ENCODE measurements at places on chromosomes 3 and 15.

DNA sequence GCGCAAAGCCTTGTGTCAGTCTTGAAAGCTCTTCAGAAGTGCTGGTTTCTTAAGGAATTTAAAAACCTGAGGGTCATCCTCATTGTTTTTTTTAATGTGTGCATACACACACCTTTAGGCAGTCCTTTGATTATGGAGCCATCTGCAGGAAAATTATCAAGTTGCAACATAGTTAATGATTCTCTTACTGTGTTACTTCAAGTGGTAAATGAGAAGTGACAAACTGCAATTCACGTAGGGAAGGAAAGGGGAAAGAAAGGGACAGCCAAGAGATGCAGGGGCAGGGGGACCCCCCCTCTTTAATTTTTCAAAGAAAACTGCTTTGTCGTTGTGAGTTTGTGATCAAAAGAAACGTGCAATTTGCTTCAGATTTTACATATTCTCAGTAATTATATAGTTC, 162.4 kb upstream of the CGNL1 start:
- DNase-seq, result peak; percentile 51

DNA sequence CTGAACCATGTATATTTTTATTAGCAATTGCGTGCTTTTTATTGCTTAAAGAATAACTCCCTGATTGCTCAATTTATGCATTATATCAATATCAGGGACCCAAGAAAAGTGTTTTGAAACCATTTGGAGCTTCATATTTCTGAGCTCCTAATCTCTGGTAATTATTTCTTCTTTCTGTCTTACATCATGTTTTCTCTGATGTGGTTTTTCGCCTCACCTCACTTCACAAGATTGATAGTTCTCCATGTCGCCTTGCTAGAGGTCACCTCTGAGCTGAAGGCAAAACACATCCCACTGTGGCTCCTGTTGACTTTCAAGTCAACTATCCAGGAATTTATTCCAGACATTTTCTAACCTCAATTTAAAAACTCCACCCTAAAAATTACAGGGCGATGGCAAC, 837.4 kb downstream of the CADM2 start:
- no peak for DNase-seq

DNA sequence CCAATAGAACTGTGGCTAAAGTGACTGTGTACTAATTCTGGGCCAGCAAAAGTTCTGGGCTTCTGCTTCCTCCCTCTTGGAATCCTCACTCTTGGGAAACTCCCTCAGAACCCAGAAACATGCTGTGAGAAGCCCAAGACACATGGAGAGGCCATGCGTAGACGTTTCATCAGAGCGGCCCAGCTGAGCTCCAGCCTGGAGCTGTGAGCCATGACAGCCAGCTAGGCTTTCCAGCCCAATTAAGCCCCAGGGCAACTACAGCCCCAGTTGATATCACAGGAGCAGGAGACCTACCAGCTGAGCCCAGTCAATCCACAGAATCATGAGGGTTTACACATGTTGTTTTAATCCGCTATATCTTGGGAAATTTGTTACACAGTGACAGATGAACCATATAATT, 43.6 kb upstream of the CNOT10 start:
- no peak for DNase-seq

DNA sequence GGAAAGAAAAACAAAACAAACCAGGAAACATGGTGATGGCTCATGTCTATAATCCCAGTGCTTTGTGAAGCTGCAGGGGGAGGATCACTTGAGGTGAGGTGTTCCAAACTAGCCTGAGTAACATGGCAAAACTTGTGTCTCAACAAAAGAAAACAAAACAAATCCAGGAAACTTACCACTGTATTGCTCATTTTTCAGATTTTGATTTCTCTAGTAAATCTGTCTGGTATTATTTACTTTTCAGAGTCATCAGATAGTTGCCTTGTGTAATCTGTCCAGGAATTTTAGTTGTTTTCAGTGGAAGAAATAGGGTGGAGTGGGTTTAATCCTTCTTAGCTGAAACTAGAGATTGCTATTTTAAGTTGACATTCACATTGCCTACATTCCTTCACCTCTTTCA, 91.8 kb upstream of the ALCAM start:
- no peak for DNase-seq

GRCh38 chr3:185939721-185940120, 1.9 kb upstream of the TRA2B start:
- DNase-seq, result no peak

GRCh38 chr3:60809857-60810610, 441.2 kb downstream of the FHIT start:
- DNase-seq, result no peak

GRCh38 chr3:30399394-30400181, 206.8 kb upstream of the TGFBR2 start:
- DNase-seq, result no peak

DNA sequence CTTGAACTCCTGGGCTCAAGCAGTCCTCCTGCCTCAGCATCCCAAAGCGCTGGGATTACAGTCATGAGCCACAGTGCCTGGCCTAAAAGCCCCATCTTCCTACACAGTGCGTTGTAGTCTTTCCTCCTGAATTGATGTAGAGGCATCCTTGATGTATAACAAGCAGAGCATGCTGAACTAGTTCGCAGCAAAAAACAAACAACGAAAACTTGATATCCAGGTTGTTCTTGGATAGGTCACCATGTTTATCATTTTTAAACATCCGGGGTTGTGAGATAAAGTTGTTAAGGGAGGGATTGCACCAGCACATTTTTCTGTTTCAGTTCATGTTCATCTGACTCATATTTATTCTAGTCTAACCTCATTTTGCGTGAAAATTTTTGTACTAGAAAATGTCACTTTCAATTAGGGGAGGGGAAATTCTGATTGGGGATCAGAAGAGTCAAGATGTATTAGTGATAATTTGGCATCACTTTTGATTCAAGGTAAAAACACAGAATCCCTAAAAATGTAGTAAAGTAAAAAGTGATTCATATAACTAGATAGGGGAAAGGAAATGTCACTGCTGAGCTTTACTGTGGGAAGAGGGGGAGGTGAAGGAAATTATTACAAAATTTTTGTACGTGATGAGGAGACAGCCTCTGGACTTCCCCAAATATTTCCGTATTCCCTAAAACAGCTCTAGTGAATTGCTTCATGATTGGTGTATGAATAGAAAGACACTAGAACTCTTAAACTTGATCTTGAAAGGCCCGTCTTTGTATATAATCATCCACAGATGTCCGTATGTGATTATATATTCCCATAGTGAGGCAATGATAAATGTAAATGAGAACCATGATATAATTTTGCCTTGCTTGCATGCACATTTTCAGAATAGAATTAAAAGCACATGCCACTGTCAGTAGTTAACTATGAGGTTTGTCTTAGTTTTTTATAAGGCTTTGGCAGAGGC, 22.9 kb downstream of the RAB8B start:
- peak; percentile 55 for DNase-seq

DNA sequence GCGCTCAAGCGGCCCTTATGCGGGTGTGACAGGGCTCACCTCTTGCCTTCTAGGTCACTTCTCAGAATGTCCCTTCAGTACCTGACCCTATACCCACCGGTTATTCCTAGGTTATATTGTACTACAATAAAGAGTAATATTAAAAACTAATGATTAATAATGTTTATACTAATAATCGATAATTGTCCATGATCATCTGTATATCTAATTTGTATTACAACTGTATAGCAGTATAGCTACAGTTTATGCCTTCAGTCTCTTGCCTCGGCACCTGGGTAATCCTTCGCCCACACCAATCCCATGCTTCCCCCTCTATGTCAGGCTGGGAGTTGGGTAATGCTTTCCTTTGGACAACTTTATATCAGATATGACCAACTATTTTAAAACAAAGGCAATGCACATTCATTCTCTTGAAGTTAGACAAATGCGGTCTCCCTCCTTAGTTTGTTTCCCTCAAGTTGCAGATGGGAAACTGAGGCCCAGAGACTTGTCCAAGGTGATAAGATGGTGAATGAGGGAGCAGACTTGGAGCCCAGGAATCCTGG, 3.4 kb downstream of the FAH start:
- no peak for DNase-seq

DNA sequence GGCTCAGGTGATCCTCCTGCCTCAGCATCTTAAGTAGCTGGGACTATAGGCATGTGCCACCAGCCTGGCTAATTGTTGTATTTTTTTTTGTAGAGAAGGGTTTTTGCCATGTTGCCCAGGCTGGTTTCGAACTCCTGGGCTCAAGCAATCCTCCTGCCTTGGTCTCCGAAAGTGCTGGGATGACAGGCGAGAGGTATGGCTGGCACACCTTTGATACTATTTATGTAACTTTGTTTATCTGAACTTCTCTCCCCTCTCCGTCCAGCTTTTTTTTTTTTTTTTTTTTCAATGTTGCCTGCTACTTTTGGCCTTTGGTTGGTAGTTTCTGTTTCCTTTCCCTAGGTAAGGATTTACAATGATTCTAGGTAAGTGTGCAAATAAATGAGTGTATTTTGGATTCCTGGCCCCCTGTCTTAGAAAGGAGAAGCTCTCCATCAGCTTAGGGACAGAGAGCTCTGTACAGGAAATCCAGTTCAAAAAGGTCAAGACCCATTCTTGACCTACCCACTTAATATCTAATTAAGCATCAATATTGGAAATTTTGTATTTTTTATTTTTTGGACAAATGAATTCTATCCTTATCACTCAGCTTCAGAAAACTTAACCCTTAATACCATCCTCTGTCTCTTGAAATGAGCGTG, 6.8 kb downstream of the ARL6IP5 start:
- no peak for DNase-seq

DNA sequence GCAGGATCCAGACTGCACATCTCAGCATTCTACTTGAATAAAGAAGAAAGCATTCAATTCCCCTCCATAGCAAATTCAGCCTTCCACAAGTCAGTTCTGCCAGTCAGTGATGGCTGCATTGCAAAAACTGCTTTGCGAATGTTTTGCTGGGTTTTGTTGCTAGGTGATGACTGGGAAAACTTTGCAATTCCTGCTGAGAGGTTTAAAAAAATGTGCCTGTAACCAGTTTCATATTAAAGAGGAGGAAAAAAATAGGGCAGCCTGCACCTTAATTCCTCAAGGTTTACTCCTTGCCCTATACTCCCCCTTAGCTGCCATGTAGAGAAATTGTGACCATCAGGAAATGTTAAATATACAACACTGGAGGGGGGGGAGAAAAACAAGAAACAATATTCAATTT, 225.6 kb upstream of the ATP11B start:
- peak; percentile 58 for DNase-seq

DNA sequence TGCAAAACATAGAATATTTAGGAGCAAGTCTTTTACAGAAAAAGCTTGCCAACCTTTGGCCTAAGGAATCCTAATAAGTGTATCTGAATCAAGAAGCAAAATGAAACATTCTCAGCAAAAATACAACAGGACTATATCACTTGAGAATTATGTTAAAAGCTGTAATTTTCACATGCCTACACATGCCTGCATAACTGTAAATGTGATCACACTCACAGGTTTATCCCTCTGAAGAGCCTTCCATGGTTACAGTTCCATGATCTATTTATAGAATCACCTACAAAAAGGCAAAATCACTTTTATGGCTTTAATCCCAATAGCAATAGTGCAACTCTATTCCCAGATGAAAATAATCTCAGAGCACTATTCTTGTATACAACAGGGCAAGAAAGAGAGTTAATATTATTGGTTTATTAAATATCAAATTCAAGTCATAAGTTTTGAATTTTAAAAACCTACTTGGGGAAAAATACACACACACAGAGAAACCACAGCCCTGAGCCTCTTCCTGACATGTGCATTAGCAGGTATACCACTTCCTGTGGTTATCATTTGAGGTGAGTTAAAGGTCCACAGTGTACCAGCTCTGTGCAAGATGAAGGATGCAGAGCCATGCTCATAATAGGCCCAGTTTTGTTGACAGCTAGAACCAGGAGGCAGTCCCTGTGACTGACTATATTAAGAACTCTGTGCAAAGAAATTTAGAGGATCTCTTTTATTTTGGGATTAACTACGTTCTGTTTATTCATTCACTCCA, 252.5 kb upstream of the TGFBR2 start:
- DNase-seq, result no peak

DNA sequence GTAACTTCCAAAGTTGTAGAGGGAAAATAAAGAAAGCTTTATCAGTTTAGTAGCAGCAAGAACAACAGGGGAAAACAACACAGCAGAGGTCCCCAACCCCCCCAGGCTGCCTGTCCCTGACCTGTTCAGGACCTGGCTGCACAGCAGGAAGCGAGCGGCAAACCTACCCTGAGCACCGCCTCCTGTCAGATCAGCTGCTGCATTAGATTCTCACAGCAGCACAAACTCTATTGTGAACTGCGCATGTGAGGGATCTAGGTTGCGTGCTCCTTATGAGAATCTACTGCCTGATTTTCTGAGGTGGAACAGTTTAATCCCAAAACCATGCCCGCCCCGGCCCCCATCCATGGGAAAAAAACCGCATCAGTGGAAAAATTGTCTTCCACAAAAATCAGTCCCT, 40.3 kb downstream of the USP50 start:
- DNase-seq, result no peak

DNA sequence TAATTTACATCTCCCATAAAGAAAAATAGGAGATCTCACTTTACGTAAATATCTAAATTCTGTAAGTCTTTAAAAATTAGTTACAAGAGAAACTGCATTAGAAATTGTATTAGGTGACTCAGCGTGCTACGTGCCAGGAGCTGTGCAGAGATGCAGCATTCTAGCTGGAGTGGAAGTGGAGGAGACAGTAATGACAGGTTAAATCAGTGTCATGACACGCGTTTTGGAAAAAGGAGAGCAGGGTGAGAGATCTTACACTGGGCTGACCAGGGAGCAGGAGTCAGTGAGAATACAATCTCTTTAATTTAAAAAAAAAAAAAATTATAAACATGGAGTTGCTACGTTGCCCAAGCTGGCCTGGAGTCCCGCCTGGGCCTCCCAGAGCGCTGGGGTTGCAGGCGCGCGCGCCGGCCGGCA, 635 bp downstream of the TUBGCP5 start:
- DNase-seq, result no peak

DNA sequence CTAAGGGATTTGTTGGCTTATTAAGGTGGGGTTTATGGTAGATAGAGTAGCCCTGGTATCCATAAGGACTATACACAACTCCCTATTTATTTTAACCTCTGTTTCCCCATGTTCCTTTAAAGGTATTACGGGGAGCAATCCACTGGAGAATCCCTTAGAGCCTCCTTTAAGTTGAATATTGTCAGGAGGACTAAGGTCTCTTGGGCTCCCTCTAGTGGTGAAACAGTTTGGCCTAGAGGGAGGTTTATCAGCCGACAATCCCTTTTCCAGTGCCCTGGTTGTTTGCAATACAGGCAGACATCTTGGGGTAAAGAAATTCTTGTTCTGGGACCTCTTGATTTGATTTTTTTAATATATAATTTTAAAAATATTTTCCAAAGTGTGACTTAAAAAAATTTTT, 12.9 kb downstream of the OPA1 start:
- peak; percentile 3 for DNase-seq

DNA sequence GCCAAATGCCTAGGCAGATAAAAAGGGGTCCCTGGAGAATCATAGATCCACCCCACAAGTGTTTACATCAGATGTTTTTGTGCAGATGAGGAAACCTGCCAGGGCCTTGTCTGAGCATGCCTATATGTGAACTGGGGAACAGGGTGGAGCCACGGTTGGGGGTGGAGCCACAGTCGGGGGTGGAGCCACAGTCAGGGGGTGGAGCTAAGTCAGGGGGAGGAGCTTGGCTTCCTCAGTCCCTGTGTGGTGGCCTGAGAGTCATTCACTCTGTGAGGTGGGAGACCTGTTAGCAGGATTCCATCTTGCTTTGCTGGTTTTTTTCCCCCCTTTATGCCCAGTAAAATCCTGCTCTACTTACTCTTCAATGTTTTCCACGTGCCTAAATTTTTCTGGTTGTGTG, 57.8 kb upstream of the TGFBR2 start:
- no peak for DNase-seq

GRCh38 chr15:98446083-98446482, 202.3 kb upstream of the IGF1R start:
- no peak for DNase-seq

Measured in hindlimb muscle (tissue), 1 donor.